ENCODE measurements at places on chromosomes 13 and 19. TPM values are rescaled to one million over a fixed set of nuclear protein-coding genes. Genes with fewer than 3 reads are reported as not detected.

The EDDM13 gene
- 2.2 TPM for total RNA-seq

The TJP3 gene
- total RNA-seq: 1.7 TPM

The CYP4F12 gene
- total RNA-seq: not detected

The UFM1 gene
- total RNA-seq: 59.6 TPM

The GAS6 gene
- 213 TPM for total RNA-seq

The ZNF135 gene
- 0.46 TPM for total RNA-seq

The RASA3 gene
- total RNA-seq: 4.1 TPM

The SYT5 gene
- 2.2 TPM for total RNA-seq

The TUBB4A gene
- not detected for total RNA-seq

The SBSN gene
- 1.1 TPM for total RNA-seq

Measured in hair follicular keratinocyte (primary cell).